ENCODE measurements at places on chromosomes 11 and 22. TPM values are rescaled to one million over a fixed set of nuclear protein-coding genes. Genes with fewer than 3 reads are reported as not detected.
A peak's percentile ranks its signal among the peaks of the same experiment; 100 is the strongest.

GRCh38 chr22:37138849-37139561 is 10.7 kb downstream of the IL2RB start:
- no peak for DNase-seq

- no peak for DNase-seq
Measured at GRCh38 chr11:6844356-6844755, 1.1 kb upstream of the OR10A5 start.

GRCh38 chr22:42462016-42462415 is 29.8 kb upstream of the NFAM1 start:
- no peak for DNase-seq

GRCh38 chr11:35927104-35927503 is 16.8 kb upstream of the LDLRAD3 start:
- no peak for DNase-seq

DNA sequence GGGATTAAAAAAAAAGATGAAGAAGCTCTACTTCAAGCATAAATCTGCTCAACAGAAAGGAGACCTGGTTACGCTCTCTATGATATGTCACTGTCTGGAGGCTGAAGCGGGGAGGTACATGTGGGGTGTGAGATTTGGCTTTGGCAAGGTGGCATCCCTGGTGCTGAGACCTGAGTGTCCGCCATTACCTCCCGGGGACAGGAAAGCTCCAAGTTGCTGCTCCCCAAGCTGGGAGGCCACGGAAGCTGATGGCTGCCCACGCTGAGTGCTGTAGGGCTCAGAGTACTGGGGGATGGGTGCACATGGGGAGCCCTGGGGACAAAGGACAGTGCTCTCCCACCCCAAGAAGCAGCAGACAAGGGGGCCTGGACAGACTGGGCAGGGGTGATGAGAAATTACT is 167.9 kb downstream of the DSCAML1 start:
- no peak for DNase-seq

DNA sequence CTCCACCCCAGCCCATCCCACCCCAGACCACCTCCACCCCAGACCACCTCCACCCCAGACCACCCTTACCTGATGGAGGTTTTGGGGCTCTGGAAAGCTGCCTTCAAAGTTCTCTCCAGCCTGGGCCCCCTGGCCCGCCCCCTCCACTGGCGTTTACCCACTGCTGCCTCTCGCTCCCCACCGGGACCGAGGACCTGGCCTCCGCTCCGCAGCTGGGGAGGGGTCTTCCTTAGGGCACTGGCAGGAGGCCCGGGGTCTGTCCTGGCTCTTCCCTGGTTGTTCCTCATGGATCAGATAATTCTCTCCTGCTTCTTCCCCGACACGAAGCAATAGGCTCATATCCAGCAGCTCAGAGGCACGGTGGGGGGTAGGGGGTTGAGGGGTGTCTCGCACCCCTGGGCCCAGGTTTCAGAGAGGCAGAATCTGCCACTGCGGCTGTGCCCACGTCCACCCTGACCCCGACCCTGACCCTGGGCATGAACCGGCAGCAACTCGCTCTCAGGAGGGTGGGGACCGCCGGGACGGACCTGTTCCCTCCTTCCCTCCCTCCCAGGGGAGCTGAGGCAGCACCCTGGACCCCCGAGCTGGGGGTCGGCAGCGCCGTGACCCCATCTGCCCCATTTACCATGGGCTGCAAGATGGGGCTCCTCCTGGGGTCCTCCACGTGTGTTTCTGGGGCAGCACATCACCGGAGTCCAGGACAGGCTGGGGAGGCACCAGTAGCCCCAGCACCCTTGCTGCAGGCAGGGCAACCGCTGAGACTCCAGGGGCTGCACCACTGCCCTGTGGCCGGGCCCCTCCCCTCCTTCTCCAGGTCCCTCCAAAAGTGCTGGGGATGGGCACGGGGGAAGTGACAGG is 12.9 kb downstream of the KRTAP5-5 start:
- no peak for DNase-seq

DNA sequence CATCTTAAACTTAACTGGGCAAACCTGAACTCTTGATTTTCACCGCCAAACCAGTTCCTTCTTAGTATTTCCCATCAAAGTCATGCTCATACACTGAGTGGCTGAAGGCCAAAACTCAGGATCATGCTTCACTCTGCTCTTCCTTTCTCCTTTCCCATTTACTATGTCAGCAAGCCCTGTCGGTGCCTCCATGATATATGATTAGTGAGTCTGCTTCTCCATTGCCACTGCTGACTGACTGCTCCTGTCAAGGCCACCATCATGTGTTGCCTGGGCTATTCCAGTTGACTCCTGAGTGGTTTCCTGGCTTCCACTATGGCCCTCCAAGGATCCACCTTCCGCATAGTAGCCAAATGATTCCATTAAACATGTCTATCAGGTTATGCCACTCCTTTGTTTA is 42.8 kb upstream of the AMPD3 start:
- no peak for DNase-seq

- DNase-seq = no peak
Measured at GRCh38 chr11:22207162-22207561, 14.3 kb downstream of the ANO5 start.

DNA sequence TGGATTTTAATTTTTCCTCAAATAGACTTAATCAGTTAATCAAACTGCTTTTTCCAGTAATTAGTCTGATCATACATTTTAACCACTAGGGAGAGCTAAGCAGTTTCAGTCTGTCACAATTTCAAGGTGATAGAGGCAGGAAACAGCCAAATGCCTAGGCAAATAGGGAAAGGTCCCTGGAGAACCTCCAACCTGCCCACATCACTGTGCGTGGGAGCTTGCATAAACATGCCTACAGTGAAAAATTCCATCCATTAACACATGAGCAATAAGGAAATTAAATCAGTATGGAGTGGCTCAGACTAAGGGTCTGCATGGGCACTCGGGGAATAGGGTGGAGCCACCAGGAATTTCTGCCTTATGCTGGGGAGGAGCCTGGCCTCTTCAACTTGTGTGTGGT is 74.6 kb downstream of the AASDHPPT start:
- peak; percentile 85 for DNase-seq

- DNase-seq = no peak
Measured at GRCh38 chr11:105699203-105699602, 89.3 kb downstream of the GRIA4 start.

- no peak for DNase-seq
Measured at GRCh38 chr11:88814076-88814475, 251.7 kb downstream of the GRM5 start.

DNA sequence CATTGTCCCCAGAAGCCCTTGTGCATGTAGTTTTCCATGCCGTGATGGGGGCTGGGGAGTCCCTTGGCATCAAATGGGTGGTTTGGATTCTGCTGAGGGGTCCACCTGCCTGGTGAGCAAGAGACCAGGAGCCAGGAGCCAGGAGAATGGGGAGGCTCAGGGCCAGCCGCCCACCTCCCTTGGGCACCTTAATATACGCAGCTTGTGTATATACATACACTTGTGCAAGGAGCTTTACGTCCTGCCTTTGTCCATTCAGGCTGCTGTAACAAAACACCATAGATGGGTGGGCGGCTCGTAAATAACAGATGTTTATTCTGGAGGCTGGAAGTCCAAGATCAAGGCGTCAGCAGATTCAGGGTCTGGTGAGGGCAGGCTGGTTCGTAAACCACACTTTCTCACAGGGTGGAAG is 62.5 kb downstream of the SMIM38 start:
- no peak for DNase-seq

DNA sequence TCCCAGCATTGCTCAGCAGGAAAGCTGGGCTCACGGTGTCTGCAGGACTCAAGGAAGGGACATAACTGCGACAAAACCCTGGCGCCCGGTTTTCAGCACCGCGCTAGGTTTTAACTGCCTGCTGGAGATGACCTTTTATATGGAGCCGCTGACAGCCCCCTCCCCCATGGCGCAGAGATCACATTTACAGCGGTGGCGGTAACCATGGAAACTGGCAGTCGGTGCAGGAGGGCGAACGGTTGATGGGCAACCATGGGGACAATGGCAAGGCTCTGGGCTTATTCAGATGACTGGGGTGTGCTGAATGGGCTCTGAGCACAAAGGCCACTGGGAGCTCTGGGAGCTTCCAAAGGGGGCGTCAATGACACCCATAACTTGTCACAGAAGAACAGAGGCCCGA is 37.2 kb downstream of the CELSR1 start:
- no peak for DNase-seq

GRCh38 chr22:17641269-17641668 is 2.7 kb downstream of the BCL2L13 start:
- DNase-seq = no peak

DNA sequence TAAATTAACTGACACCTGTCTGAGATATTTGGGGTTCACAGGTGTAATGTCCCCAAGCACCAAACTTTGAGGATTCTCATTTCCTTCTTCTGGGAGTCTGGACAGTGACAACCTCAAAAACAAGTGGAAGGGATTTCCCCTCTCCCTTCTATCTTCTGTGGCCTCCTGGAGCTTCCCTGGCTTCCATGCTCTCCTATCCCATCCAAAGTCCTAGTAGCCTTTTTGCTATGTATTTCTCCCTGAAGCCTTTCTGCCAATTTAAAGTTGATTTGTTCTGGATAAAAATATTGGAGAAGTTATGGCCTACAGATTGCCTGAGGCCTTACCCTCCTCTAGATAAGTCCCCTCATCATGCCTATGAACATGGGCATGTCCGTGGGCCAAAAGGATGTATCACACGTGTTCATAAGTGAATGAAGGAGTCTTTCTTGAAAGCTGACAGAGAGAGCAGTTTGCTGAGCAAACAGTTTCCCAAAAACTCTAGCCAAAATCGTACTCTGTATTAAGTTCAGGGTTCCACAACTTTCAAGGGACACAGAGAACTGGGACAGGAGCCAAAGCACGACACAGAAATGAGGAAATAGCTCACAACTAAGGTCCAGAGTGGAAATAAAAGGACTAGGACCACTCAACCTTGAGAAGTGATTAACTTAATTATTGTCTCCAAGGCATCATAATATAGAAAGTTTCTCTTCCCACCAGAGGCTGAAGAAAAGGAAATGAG is 6.7 kb downstream of the HEPACAM start:
- no peak for DNase-seq

The RFPL3 gene
- not detected for total RNA-seq

The MAPK11 gene
- total RNA-seq = 19.6 TPM

The MPPED1 gene
- total RNA-seq = not detected

The ACER3 gene
- 14.9 TPM for total RNA-seq

Data from astrocyte (in vitro differentiated cells and primary cell).